T1000 (cell line): ENCODE measurements at places on chromosomes 6 and 20.
A peak's percentile ranks its signal among the peaks of the same experiment; 100 is the strongest.

DNA sequence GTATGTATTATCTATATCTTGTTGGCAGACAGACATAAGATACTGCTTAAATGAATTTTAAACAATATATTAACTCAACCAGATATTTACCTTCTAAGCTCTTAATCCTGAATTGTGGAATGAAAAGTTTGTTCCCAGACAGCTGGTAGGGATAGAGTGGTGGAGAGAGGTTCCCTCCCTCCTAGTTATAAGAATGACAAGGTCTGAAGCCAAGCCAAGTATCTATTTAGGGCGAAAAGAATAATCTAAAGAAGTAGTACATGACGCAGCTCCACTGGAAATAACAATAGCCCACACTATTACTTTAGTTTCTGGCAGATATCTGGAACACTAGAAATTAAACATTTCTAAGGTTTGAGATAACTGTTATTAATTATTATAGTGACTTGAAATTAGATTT, 104.3 kb downstream of the AHI1 start:
- DNase-seq = no peak

DNA sequence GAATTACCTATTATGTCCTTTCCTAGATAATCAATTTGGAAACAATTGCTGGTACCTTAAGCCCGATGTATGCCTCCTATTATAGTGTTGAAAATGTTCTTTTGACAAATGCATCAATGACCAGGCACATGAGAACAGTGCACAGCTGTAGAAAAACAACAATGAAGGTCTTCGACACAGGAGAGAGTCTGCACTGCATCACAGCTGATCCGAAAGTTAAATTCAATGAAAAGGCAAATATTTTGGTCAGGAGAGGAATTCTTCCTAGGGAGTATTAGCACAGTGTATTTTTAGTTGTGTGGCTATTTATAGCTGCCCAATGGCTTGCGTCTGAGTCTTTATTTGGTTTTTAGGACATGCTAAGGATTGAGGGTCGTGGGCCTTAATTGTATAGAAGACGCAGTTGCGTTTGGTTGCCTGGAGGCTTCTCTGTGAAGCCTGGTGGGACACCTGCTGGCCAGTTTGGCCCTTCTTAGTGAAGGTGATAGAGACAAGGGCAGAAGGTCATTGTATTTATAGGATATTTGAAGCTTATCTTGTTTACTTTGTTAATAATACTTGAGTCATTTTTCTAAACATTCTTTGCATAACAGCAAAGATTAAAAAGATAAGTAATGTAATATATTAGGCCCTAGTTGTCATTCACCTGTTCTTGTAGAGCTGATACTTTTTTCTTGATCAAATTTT, 72.3 kb downstream of the CDYL start:
- no peak for DNase-seq

GRCh38 chr6:162056745-162057144, 670.8 kb downstream of the PRKN start:
- DNase-seq = peak; percentile 2

GRCh38 chr6:56540232-56541029, 102.3 kb downstream of the DST start:
- DNase-seq = no peak

DNA sequence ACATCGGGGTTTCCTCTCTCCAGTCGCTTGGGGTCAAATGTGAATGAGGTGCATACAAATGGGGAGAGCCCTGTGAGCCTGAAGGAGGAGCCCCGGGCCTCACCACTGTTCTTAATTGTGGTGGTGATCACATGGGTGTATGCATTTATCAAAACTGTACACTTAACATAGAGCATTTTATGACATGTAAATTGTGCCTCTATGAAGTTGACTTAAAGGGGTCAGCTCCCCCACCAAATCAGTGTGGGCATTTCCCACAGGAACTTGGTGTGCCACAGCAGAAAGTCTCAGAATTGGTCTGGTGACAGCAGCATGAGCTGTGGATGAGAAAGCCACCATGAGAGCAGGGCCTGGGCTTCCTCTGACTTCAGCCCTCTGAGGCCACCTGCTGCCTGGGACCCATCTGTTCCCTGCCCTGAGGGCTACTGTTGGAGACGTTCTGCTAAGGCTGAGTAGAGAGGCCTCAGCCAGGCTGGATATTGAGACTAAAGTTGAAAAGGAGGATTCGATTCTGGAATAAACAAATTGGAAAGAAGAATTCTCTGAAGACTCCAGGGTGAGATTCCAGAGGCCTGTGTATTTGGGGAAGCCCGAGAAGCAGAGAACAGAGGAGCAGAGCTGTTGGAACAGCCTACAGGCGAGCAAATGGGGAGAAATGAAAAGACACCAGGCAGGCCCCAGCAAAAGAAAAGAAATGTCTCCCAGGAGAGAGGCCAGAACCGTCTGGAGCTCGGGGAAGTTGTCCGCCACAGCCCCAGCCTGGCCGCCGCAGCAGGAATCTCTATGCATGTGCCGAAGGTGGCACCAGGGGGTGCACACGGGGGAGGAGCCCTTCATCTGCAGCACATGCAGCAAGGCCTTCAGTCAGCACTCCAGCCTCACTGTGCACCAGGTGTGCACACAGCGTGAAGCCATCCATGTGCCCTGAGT, 37.6 kb upstream of the XRN2 start:
- no peak for DNase-seq

DNA sequence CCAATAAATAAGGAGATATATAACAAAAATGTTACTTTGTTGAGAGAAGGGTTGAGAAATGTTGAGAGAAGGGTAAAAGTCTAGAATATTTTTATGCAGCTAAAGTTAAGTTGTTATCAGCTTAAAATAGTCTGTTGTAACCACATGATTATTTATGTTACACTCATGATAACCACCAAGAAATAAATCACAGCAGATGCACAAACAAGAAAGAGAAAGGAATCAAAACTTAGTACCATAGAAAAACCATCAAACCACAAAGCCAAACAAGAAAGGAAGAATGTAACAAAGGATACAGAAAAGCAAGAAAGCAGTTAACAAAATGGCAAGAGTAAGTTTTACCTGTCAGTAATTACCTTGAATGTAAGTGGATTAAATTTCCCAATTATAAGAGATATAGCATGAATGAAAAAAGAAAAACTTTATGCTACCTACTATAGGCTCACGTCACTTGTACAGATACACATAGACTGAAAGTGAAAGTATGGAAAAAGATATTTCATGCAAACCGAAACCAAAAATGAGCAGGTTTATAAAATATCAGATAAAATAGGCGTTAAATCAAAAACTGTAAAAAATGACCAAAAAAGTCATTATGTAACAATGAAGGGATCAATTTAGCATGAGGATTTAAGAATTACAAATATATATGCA, 93.6 kb downstream of the STXBP5 start:
- DNase-seq = no peak

DNA sequence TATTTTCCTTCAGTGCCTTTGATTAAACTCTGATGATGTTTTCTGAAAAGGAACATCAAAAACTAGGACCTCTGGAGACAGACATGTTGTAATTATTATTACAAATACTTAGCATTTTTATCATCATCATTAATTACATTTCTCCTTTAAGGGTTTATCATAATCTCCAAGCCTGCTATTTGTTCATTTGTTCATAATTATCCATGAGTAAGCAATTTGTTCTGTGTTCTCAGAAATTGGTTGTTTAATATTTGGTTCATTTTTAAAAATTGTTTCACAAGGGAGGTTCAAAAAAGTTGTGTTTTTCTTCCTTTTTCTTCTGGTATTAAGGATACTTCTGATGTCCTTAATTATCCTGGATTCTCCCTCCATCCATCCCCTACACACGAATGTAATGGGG, 850.2 kb upstream of the FLRT3 start:
- no peak for DNase-seq

GRCh38 chr6:10259671-10260070, 155.2 kb downstream of the TFAP2A start:
- DNase-seq = no peak

DNA sequence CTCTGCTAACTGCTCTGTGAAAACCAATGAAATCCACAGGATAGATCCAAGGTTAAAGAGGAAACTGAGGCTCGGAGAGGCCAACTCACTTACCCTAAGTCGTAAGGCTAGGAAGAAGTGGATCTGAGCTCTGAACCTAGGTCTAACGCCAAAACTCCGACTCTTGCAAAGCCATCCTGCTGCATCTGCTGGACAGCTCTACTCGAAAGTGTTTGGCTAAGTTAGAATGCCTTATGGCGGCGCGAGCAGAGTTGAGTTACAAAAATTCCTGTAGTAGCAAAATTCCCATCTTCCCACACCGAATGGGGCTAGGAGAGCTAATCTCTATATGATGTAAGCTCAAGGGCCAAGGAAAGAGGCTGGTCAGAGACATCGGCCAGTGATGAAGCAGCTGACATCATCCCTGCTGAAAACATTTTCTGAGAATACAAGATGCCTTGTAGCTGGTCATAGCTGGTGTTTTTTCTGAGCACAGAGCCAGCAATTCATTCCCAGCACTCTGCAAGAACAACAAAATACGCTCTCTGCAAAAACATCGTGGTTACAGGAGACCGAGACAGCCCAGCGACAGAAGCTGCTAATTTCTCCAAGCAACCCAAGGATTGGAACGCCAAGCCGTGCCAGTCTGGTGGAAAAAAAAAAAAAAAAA, 1.8 kb downstream of the SPATA2 start:
- no peak for DNase-seq
